ENCODE measurements at places on chromosomes 2 and 18. TPM values are rescaled to one million over a fixed set of nuclear protein-coding genes. Genes with fewer than 3 reads are reported as not detected.

DNA sequence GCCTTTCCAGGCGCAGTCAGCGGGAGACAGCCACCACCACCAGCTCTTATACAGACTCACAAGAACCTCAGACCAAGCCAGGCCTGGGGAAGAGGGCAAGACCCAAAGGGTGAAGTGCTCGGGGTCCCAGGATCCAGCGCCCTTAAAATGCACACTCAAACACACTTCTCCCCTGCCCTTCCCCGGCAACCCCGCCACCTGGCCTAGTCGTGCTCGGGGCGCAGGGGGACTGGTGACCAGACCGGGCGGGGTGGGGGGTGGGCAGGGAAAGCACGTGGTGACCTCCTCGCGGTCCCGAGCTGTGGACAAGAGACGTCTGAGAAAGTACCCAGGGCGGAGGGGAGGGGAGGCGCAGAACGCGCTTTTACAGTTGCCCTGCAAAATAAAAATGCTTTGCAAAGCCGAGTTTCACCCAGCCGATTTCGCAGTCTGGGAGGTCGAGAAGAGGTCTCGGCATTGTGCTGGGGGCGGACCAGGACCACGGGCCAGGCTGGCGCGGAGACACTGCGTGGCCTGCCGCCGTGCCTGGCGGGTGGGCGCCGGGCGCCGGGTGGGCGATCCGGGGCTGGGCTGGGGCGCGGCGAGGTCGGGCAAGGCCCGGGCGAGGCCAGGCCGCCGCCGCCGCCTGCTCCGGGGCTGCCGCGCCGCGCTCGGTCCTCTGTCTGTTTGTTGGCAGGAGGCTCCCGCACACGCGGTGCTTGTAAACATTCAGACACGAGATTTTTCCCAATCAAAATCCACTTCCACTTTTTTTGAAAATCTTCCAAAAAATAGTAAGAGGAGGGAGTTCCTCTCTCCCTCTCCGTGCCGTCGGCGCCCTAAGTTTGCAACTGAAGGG, 2.0 kb downstream of the BCL11A start:
- DNase-seq, result peak; percentile 64

- no peak for DNase-seq
Measured at GRCh38 chr18:58392324-58393000, 236.4 kb downstream of the ALPK2 start.

The ALK gene
- not detected for total RNA-seq

The TLX2 gene
- total RNA-seq, result 0.54 TPM

The CNTNAP5 gene
- total RNA-seq, result not detected

All from activated CD4-positive, alpha-beta T cell treated with anti-CD3 and anti-CD28 coated beads, Interleukin-2, amount 10 ng/mL, durations not matched to agents 24 days and 14 days (primary cell).